NCI-H460 (cell line): ENCODE measurements at places on chromosomes 1 and 21.

GRCh38 chr21:26047279-26047967 is 123.1 kb downstream of the APP start:
- DNase-seq = no peak

GRCh38 chr1:153262462-153263157 is 3.1 kb downstream of the LORICRIN start:
- no peak for DNase-seq

DNA sequence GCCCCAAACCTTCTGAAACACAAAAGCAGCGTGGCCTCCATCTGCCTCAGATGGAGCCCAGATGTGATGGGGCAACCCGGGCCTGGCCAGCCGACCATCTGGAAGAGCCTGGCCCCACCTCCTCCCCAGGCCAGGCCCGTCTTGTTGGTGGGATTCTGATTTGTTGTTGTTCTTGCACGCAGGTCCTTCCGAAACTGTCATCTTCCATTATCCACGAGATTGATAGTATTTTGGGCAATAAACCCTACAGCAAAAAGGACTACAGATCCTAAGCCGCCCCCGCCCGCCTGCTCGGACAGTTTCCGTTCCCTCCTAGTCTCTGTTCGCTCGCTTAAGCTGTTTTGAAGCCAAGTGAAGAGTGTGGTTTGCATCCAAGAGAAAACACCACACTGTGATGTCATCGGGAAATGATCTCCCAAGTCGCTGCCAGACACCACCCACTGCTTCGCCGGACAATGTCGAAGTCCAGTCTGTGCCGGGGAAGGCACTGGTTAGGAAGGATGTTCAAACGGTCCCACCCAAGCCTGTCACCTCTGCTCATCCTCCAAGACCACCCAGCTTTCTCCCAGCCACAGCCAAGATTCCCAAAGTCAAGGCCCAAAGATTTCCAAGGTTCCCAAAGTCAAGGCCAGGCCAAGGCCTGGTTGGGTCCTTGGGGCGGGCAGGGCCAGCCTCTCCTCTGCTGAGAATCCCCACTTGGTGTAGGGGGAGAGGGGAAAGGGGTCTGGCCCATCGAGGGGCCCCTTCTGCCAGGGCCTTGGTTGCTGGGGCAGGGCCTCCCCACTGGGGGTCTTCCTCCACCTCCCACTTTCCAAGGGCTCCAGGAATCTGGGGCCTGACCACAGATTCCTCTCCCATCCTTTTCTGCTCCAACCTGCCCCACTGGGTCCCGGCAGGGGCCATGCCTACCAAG is 52.9 kb downstream of the KCNAB2 start:
- no peak for DNase-seq

GRCh38 chr1:200051620-200052019 is 24.1 kb downstream of the NR5A2 start:
- DNase-seq = no peak

DNA sequence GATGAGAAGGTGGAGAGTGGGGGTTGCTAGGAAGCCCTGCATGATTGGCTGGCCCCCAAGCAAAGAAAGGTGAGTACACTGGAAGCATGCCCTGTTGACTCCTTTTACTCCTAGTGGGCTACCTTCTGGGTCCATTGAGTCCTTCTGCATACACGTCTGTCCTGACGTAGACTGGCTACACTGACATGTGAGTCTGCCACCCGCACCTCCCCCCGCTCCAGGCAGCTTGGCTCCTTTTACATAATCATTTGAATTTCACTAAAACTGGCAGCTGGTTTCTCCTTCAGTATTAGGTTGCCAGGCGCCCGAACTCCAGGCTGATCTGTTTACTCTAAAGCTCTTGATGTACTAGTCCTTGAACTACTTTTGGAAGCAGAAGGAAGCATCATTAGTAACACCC is 8.7 kb downstream of the MRPS21 start:
- DNase-seq = no peak

- no peak for DNase-seq
Observed at GRCh38 chr1:206557636-206558473, 50.5 kb downstream of the RASSF5 start.

GRCh38 chr1:93015590-93015989 is 54.3 kb upstream of the DIPK1A start:
- DNase-seq = no peak

DNA sequence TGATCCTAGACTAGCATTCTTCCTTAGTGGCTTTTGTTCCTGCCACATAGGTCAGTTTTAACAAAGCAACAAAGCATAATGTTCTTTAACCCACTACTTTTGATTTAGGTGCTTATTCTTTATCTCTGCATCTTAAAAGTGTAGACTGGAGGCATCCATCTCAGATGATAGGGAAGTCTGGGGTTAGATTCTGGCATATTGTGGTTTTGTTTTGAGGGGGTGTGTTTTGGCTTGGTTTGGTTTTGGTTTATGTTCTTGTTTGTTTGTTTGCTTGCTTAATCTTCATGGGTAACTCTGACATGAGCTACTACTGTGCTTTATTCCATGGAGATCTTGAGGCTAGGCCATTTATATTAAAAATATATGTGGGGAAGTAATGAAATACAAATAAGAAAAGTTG is 40.3 kb upstream of the MYOCOS start:
- DNase-seq = no peak

DNA sequence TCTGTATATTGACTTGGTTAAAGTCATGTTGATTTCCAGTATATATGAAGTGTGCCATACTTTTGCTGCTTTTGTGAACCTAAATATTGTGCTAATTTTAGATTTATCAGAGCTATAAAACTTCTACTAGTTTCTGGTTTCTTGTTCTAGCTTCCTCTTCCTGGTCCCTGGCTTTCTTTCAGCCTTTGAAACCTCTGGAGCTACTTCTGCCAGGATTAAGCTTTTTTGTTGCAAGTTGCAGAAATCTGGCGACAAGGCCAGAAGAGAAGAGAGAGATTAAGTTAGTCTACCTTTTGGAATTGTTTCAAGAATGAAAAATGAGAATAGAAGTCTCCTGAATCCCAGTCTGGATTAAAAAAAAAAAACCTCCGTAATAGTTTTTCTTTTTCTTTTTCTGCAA is 13.5 kb downstream of the RNF2 start:
- DNase-seq = no peak

DNA sequence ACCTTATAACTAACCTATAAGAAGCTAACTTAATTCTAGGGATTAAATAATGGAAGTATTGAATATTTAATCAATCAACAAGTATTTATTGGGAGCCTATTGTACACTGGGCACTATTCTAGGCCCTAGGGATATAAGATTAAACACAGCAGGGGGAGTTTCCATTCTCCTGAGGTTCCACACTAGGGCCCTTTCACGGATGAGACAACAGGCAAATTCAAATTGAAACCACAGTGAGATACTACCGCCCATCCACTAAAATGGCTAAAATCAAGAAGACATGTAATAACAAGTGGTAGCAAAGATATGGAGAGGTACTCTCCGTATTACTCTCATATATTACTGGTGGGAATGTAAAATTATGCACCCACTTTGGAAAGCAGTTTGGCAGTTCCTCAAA is 674.4 kb downstream of the KIF26B start:
- no peak for DNase-seq

GRCh38 chr1:208309771-208310170 is 65.6 kb upstream of the PLXNA2 start:
- DNase-seq = no peak

- DNase-seq = no peak
Observed at GRCh38 chr1:18794051-18794450, 65.4 kb downstream of the TAS1R2 start.

GRCh38 chr1:58576727-58577653 is at the start of gene TACSTD2:
Gene TACSTD2 (minus strand): TSS chr1:58577252. CDS start chr1:58577156, 96 bp downstream.
- no peak for DNase-seq

- DNase-seq = no peak
Observed at GRCh38 chr1:41983451-41983850, 64.7 kb upstream of the HIVEP3 start.

DNA sequence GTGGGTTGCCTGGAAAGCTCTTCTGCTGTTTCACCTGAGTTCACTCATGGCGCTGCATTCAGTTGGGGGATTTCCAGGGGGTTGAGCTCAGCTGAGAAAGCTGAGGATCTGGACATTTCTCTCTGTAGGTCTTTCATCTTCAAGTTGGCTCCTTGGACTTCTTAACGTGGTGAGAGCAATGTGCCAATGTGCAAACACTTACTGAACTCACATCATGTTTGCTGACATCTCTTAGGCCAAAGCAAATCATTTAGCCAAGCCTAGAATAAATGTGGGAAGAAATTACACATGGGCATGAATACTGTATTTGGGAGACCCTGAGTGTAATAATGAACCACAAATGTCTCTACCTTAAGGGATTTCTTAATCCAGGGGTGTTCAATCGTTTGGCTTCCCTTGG is 42.7 kb upstream of the SLC22A15 start:
- no peak for DNase-seq

- no peak for DNase-seq
Observed at GRCh38 chr1:182651339-182651724, 33.1 kb downstream of the RGS8 start.

DNA sequence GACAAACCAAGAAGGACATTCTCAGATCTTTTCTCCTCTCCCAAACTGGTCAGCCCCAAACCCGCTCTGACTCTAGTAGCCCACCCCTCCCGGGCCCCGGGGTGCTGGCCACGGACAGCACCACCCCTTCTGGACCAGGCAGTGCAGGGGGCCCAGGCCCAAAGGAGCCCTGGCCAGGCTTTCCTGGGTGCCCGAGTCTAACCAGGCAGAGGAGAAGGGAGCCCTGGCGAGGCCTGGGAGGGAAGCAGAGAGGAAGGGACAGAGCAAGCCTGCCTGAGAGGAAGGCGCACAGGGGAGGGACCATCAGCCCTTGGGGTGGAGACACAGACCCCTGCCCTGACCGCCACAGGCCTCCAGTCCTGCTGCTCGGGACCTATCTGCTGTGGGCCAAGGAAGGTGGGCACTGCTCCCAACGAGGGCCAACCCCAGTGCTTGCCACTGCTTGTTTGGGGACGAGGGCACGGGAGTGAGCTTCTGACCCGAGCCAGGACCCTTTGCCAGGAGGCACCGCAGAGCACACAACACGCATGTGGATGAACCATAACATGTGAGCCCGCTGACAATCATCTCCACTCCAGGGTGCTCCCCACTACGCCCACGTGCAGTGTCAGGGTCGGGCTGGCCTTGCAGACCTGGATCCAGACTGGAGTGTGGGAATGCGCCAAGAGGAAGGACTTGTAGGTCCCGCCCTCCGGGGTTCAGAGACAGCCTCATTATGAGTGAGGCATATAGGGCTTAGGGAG is 57.6 kb downstream of the KCNAB2 start:
- no peak for DNase-seq

GRCh38 chr21:45582128-45582527 is 39.9 kb upstream of the SLC19A1 start:
- no peak for DNase-seq

GRCh38 chr1:14853518-14853917 is 255.0 kb downstream of the KAZN start:
- no peak for DNase-seq

- no peak for DNase-seq
Observed at GRCh38 chr1:168138134-168138533, 1.4 kb upstream of the GPR161 start.

- no peak for DNase-seq
Observed at GRCh38 chr1:97143236-97143882, 421.8 kb downstream of the PTBP2 start.

DNA sequence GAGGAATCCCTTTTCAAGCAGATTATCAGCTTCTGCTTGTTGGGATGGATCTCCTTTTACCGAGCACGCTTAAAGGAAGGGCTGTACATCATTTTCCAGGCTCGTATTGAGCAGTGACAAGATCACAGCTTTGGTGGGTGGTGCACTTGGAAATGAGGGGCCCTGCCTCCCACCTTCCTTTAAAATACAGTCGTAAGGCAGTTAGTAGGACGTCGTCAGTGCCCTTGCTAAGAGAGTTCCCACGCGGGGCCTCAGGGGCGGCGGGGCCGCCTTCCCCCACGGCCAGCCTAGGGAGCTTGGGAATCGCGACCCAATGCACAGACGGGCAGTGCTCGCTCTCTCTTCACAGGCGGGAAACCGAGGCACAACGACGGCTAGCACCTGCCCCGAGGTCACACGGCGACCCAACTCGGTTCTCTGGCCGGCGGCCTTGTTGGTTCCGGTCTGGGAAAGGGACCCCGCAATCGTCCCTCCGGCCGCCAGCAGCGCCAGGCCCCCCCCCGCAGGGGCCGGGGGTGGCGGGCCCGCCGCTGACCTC is 58.6 kb downstream of the H3-3A start:
- DNase-seq = no peak

DNA sequence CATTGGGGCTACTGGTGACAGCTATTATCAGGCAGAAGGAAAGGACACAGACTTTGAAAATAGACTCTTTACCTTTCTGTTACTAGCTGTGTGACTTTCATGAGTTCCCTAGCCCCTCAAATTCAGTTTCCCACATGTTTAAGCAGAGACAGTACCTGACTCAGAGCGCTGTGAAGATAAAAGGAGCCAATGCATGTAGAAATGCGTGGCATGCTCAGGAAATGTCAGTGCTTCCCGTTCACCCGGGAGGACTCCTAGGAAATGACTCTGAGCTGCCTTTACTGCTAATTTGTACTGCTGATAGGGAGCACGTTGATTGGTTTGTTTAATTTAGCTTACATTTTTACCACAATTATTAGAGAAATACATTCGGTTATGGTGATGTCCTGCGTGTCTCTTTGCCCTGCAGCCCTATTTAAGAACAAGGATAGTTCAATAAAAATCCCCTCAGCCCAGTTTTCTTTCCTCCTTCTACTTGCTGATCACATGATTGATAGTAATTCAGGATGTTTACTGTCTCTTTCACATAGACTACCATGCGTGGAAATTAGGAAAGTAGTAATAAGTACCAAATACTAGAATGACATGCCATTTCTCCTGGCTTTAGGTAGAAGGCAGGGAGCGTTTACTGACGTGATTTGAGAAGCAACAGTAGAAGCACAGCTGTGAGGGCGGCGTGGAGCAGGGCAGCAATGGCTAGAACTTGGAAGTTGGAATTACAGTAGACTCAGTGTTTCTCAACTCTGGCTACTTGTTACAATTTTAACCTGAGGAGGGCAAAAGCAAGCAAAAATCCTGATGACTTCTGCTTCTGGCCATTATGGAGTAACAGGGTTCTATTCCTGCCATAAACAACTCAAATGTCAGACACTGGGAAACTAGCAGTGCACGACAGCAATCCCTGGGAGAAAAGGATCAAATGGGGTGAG is 15.9 kb downstream of the PDIK1L start:
- DNase-seq = no peak

GRCh38 chr1:182586380-182586779 is 2.7 kb downstream of the RNASEL start:
- no peak for DNase-seq

DNA sequence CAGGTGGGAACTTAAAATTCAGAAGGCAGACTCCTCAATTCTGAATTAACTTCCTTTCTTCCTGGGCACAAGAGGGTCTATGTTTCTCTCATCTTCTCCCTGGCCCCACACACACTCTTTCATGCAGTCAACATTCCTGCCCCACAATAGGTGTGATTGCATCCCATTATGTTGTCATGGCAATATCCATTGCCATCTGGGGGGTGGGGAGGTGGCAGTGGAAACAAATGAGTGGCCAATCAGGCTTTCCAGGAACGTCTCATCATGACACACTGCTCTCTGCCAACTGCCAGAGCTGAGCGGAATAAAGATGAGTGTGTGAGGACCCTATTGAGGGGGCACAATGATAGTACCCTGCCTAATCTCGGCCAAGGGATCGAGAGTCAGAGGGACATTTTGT is 80.4 kb downstream of the KCND3 start:
- no peak for DNase-seq
